ENCODE measurements at places on chromosomes 1 and 21.

DNA sequence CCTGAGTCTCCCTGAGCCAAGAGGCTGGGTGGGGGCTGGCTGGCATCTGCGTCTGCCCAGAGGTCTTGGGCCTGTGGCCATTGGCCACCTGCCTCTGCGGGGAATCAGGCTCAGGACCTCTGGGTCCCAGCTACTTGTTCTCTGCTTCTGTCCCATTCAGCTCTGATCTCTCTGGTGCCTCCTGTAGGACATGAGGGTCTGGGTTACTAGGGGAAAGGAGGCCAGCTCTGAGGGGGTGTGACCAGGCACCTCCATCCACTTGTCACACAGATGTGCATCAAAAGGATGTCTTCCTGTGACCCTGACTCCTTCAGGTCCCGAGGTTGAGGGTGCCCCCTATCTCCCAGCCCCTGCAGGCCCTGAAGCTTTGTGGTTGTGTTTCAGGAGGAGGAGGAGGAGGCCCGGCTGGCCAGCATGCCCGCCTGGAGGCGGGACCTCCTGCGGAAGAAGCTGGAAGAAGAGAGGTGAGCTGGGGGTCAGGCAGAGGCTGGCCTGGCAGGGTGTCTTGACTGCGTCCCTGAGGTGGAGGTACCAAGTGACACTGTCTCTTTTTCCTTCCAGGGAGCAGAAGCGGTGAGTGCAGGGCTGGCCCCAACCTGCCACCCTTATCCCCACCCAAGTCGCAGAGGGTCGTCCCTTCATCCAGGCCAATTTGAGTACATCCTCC is 9.0 kb downstream of the TNFRSF25 start:
- no peak overlapping the region for H3K27ac ChIP-seq
- peaks cover 6% of the 10 kb centered on the region for H3K36me3 ChIP-seq
- H3K27me3 ChIP-seq = peaks cover 14% of the 10 kb centered on the region
- DNase-seq = no peak
- no peak overlapping the region for H3K4me3 ChIP-seq

DNA sequence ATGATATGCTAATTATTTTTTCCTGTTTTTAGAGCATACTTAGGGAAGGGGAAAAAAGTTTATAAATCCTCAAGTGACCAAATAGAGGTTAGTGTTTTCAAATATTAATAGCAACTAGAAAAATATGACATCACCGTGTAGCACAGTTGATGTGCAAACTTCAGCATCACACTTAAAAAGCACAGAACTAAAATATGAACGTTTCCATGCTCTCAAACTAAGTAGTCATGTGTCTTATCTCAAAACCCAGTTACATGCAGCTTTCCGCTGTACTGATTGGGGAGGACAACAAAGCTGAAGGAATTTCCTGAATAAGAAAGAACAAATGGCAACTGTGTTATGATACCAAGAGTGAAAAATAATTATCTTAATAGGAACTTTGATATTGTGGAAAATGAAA is 903.7 kb downstream of the ADGRL2 start:
- no peaks in the 10 kb centered on the region for H3K36me3 ChIP-seq
- H3K27ac ChIP-seq = no peak overlapping the region
- no peak for DNase-seq
- H3K4me3 ChIP-seq = no peak overlapping the region
- H3K27me3 ChIP-seq = no peaks in the 10 kb centered on the region

DNA sequence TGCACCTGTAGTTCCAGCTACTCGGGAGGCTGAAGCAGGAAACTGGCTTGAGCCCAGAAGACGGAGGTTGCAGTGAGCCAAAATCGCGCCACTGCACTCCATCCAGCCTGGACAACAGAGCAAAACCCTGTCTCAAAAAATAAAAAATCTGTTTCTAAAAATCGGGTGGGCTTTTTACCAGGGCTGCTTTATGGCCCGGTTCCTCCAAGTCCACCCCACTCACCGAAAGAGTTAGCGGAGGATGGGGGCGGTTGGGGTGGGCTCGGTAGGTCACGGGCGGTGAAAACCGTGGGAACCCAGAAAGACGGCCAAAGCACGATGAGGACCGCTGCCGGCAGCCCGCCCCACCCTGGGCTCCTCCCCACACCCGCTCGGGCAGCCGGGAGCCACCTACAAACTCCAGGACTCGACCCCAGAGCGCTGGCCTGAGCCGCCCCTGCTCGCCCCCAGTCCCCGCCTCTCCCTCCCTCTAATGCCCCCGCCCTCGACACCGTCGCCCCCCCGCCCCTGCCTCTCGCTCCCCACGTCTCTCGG is 846 bp upstream of the PER3 start:
- H3K4me3 ChIP-seq = peak overlapping the region; percentile 65
- DNase-seq = peak; percentile 60
- H3K4me1 ChIP-seq = no peaks in the 10 kb centered on the region
- no peaks in the 10 kb centered on the region for H3K27me3 ChIP-seq

DNA sequence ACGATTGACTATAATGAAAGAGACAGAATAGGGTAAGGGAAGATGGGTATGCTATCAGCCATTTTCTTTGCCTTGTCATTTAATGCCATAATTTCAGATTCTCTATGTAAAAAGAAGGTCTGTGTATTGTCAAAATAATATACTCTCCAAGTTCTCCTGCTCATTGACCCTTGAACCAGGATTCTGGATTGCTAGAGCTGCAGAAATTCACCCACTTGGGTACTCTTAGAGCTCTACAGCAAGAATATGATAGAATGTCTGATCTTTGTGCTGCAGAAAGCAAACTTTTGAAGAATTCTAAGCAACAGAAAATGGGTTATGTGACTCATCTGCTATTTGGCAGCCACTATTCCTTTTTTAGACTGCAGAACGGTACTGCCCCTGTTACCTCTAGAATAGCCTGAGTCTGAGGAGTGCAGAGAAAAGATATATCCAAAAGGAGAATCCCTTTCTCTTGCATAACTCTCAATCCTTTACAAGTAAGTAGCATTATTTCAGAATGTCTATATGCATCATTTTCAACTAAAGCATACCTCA is 78.2 kb upstream of the TENT5C start:
- H3K27me3 ChIP-seq = no peaks in the 10 kb centered on the region
- H3K36me3 ChIP-seq = peaks cover 10% of the 10 kb centered on the region
- H3K27ac ChIP-seq = no peak overlapping the region
- H3K4me3 ChIP-seq = no peak overlapping the region
- no peaks in the 10 kb centered on the region for H3K4me1 ChIP-seq
